Activated CD8-positive, alpha-beta T cell treated with anti-CD3 and anti-CD28 coated beads for 36 hours (primary cell): ENCODE measurements at places on chromosomes 3 and 15.
A peak's percentile ranks its signal among the peaks of the same experiment; 100 is the strongest.

DNA sequence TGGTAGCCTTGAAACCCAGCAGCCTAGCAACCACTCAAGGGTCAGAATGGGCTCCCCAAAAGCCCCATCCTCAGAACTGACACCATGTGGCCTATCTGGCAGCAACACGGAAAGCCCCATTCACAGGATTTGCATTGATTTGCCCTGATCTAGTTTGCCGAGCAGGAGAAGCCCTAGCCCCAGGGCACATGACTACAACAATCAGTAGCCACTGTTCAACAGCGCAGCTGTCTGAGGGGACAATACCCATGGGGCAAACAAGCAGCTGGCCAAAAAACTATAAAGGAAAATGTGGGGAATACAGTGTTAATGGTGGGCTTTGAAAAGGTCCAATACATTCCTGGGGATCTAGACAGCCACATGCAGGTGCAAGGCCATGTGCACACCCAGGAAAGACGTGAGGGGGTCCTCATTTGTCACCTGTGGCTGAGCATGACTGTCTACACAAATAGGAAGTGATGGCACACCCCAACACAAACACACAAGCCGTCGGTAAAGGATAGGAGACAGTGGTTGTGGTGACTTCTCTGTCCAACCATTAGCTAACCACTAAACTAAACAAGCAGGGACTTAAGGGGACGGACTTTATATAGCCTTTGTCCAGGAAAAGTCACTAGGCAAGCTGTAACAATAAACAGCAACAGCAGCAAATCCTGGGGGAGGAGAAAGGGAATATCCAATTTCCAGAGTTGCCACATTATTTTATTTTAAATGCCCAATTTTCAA lies 113.7 kb downstream of the LRIG1 start:
- no peaks in the 10 kb centered on the region for H3K27me3 ChIP-seq
- H3K4me3 ChIP-seq: no peak overlapping the region
- H3K36me3 ChIP-seq: peaks cover 66% of the 10 kb centered on the region
- H3K4me1 ChIP-seq: peaks cover 33% of the 10 kb centered on the region
- DNase-seq: no peak
- H3K27ac ChIP-seq: no peak overlapping the region

DNA sequence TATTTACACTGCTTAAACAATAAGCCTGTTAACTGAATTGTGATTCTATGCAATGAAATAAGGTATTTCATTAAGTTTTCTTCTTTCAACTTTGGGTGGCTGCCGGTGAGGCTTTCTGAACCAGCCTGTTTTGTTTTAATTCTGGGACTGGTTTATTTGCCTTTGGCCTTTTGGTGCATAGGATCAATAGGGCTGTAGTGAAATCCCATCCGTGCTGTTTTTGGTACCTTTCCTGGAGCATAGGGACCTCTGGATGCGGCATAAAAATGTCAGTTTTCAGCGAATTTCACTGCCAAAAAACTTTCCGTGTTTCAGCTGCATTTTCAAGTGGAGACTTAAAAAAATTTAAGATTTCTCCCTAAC lies 514 bp downstream of the PLS1 start:
- DNase-seq: no peak
- H3K4me1 ChIP-seq: peaks cover 14% of the 10 kb centered on the region
- no peaks in the 10 kb centered on the region for H3K27me3 ChIP-seq
- H3K27ac ChIP-seq: peak overlapping the region; percentile 85
- no peaks in the 10 kb centered on the region for H3K36me3 ChIP-seq

GRCh38 chr15:67784856-67785430 lies 40.4 kb upstream of the SKOR1 start:
- peaks cover 30% of the 10 kb centered on the region for H3K4me1 ChIP-seq
- DNase-seq: no peak
- no peak overlapping the region for H3K27ac ChIP-seq
- no peaks in the 10 kb centered on the region for H3K27me3 ChIP-seq

DNA sequence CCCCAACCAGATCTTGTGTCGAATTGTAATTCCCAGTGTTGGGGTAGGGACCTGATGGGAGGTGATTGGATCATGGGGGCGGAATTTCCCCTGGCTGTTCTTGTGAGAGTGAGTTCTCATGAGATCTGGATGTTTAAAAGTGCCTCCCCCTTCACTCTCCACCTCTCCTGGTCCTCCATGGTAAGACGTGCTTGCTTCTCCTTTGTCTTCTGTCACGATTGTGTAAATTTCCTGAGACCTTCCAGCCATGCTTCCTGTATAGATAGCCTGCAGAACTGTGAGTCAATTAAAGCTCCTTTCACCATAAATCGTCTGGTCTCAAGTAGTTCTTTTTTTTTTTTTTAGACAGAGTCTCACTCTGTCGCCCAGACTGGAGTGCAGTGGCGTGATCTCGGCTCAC lies 42.3 kb downstream of the NR1D2 start:
- H3K4me1 ChIP-seq: peaks cover 19% of the 10 kb centered on the region
- DNase-seq: no peak
- H3K27me3 ChIP-seq: no peaks in the 10 kb centered on the region
- no peaks in the 10 kb centered on the region for H3K36me3 ChIP-seq

DNA sequence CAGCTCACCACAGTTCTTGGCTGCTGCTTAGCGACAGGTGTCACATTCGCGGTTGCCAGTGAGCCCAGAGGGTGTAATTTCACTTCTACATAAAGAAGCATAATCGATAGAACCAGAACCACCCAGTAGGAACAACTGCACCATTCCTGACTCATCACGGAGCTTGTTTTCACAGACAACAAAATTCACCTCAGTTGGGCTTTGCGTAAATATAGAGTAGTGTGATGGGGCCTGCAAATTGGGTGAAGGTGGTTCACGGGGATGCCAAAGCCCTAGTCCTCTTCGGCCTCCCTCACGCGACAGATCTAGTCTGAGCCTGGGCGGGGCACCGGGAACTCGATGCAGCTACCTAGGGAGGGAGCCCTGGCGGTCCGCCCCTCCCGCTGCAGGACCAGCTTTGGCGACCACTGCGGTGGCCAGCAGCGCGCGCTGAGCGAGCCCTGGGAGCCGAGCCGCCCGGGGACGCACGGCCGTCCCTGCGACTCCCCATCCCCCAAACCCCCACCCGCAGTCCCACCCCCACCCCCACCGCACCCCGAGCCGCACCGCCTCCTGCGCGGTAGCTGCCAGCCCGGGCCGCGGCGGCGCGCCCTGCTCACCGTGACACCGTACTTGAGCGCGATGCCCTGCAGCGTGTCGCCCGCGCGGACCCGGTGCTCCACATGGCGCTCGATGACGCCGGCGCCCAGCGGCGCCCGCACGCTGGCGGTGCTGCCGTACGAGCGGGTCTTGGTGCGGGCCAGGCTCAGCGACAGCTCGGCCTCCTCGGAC lies 519 bp downstream of the LYSMD2 start:
- peak overlapping the region; percentile 82 for H3K4me3 ChIP-seq
- DNase-seq: peak; percentile 68
- H3K4me1 ChIP-seq: peaks cover 52% of the 10 kb centered on the region
- H3K27me3 ChIP-seq: no peaks in the 10 kb centered on the region
- H3K36me3 ChIP-seq: peaks cover 13% of the 10 kb centered on the region

DNA sequence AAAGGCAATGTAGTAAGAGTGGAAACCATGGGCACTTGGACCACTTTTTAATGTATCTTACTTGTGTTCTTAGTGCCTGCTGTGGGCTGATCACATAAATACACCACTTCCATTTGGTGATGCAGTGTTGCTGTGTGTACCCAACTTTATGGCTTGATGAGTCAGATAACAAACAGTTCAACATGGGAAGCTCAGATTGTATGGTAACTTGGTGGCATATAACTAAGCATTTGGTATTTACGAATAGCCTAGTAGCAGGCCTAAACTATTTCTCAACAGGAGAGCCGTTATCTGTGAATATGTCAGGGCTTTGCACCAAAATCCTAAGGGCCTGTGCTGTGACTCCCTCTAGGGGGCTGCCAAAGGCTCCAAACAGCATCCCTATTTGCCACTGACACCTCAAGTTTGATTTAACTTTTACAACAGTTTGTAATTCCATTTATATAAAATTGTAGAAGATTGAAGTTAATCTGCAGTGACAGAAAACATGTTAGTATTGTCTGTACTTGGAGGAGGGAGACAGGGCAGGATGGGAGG lies 640.4 kb upstream of the CADM2 start:
- H3K4me3 ChIP-seq: no peak overlapping the region
- H3K36me3 ChIP-seq: no peaks in the 10 kb centered on the region
- no peaks in the 10 kb centered on the region for H3K27me3 ChIP-seq
- DNase-seq: no peak

DNA sequence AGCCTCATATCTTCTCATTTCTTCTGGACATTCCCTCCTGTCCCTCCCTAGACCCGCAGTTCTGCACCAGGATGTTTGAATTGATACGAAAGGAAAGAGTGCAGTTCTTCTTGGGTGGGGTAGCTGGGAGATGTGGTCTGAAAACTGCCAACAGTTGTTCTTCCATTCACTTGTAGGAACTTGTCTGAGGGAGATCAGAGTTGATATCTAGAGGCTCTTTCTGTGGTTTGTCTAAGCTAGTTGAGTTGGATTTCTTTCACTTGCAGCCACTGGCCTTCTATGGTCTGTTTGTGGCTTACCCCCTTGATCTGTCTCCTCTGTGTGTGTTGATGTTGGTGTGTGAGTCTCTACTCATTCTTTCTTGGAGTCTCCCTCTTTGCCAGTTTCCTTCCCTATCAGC lies 42.5 kb upstream of the PIK3CB start:
- no peaks in the 10 kb centered on the region for H3K36me3 ChIP-seq
- no peak overlapping the region for H3K27ac ChIP-seq
- no peak for DNase-seq
- no peaks in the 10 kb centered on the region for H3K27me3 ChIP-seq

DNA sequence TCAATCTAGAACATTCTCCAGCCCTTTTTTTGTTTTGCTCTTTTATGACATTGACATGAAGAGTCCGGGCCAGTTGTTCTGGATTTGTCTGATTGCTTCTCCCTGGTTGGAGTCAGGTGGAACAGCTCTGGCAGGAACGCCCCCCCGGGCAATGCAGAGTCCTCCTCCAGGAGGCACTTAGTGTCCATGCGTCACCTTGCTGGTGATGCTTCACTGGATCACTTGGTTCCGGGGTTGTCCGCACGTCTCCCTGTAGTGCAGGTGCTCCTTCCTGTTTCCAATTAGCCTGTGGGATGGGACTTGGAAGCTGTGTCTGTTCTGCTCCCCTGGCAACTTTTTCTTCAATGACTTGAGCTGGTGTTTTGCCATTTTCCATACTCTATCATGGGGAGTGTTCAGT lies 9.8 kb downstream of the CSK start:
- H3K27me3 ChIP-seq: no peaks in the 10 kb centered on the region
- H3K27ac ChIP-seq: peak overlapping the region; percentile 83
- no peak for DNase-seq
- peaks cover 58% of the 10 kb centered on the region for H3K36me3 ChIP-seq
- H3K4me1 ChIP-seq: peaks cover 86% of the 10 kb centered on the region
- H3K4me3 ChIP-seq: peak overlapping the region; percentile 98

GRCh38 chr3:139129892-139130291 lies 85.2 kb upstream of the PRR23C start:
- no peak overlapping the region for H3K27ac ChIP-seq
- peaks cover 1% of the 10 kb centered on the region for H3K27me3 ChIP-seq
- H3K36me3 ChIP-seq: no peaks in the 10 kb centered on the region
- DNase-seq: no peak
- H3K4me3 ChIP-seq: no peak overlapping the region

GRCh38 chr3:107641572-107642307 lies 119.0 kb downstream of the BBX start:
- H3K36me3 ChIP-seq: peaks cover 4% of the 10 kb centered on the region
- DNase-seq: no peak
- no peaks in the 10 kb centered on the region for H3K27me3 ChIP-seq
- no peak overlapping the region for H3K4me3 ChIP-seq
- H3K4me1 ChIP-seq: peaks cover 25% of the 10 kb centered on the region

- H3K4me1 ChIP-seq: peaks cover 7% of the 10 kb centered on the region
- no peaks in the 10 kb centered on the region for H3K27me3 ChIP-seq
Measured at GRCh38 chr15:34855893-34856292, 60.5 kb upstream of the ACTC1 start.

GRCh38 chr3:46559091-46559704 lies 6.9 kb downstream of the LRRC2 start:
- peaks cover 13% of the 10 kb centered on the region for H3K4me1 ChIP-seq
- H3K4me3 ChIP-seq: peak overlapping the region; percentile 63
- no peak for DNase-seq
- no peaks in the 10 kb centered on the region for H3K36me3 ChIP-seq
- H3K27me3 ChIP-seq: peaks cover 2% of the 10 kb centered on the region

- peak; percentile 21 for DNase-seq
Measured at GRCh38 chr15:43209059-43209824, 11.6 kb downstream of the EPB42 start.

DNA sequence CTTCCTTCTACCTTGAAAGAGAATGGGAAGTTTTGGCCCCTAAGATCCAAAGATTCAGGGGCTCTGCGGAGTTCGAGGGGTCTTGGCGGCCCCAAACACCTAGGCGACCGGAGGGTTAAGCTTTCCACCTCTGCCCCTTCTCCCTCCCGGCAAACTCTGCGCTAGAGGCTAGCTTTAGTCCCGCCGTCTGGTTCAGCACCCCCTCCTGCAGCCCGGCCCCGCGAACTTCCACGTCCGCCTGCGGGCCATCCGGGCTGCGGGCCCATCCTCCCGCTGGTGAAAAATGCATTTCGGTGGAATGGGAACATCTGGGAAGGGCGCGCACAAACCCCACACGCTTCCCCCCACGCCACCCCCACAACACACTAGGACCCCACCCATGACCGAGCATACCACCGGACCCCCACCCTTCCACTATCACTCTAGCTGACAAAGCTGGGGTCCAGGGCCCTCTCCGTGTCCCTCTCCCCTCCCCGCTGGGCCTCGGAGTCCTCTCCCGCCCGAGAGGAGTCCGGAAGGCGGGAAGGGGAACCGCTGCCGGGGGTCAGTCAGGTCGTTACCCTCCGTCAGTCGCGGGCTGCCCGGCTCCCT lies 1.0 kb downstream of the SHOX2 start:
- H3K27ac ChIP-seq: no peak overlapping the region
- peaks cover 71% of the 10 kb centered on the region for H3K27me3 ChIP-seq

DNA sequence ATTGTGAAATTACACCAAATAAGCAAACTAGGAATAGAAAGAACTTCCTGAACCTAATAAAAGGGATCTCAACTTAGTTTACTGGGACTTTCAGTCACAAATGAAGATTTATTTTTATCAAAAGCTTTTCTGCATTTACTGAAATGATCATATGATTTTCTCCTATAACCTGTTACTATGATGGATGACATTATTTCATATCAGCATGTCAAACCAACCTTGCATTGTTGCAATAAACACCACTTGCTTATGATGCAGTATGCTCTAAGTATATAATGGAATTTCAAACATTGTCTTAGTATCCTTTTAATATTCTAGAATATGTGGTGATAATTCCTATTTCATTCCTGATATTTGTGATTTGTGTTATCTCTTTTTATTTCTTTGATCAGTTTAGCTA lies 303.0 kb downstream of the CGGBP1 start:
- no peak for DNase-seq
- no peaks in the 10 kb centered on the region for H3K4me1 ChIP-seq
- H3K27ac ChIP-seq: no peak overlapping the region
- no peaks in the 10 kb centered on the region for H3K27me3 ChIP-seq

DNA sequence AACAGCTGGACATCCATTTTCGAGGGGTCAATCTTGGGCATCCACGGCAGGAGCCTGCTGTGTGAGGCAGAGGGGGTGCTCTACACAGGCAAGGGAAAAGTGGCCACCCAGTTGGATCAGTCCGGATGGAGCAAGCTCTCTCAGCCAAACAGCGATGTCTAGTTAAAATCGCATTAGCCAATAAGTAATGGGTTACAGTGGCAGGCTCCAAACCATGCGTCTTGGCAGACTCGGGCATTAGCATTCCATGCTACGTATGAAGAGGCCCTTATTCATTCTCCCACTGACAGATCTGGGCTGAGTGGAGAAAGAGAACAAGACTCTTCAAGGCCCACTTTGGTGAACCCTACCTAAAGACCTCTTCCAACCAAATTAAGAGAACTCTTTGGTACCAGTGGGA lies 49.3 kb downstream of the CCNB2 start:
- DNase-seq: no peak
- no peaks in the 10 kb centered on the region for H3K36me3 ChIP-seq
- no peak overlapping the region for H3K27ac ChIP-seq
- H3K4me3 ChIP-seq: no peak overlapping the region
- no peaks in the 10 kb centered on the region for H3K27me3 ChIP-seq
